Small intestine (tissue), 16 donors: ENCODE measurements at places on chromosomes 7 and 10. TPM values are rescaled to one million over a fixed set of nuclear protein-coding genes. Genes with fewer than 3 reads are reported as not detected.
A peak's percentile ranks its signal among the peaks of the same experiment; 100 is the strongest.

DNA sequence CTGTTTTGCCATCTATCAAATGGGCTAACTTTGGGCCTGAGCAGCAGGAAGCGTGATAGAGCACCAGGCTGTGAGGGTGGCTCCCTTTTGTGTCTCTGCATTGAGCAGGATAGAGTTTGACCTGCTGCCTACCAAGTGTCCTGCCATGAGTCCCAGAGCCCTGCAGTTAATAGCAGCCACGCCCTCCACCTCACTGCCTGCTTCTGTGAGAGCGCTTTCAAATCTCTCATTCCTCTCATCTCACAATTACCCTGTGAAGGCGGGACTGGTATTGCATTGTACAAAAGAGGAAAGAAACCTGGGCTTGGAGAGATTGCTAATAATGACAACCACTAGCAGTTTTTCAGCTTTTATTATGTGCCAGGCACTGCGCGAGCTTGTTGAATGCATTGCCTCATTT is 39.9 kb downstream of the UNC5B start:
- DNase-seq = peak; percentile 88

DNA sequence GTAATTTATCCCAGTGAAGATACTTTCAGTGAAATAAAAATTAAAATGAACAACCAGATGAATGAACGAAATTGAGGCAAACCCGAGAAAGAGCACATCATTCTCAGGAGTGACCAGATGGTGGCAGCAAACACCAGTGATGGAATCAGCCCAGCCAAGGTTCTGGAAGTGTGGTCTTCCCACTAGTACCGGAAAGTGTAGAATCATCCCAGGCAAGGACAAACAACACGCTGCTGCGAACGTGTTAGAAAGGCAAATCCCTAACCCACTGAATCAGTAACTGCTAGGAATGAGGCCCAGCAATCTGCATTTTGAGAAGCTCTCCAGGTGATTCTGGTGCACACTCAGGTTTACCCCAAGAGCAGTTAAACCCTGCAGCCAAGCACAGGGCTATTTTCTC is 15.5 kb upstream of the SLC18A3 start:
- peak; percentile 54 for DNase-seq

- DNase-seq = no peak
These were observed 626 bp upstream of the BMS1 start for GRCh38 chr10:42781893-42782445.

- DNase-seq = no peak
These were observed 181.6 kb upstream of the HDAC9 start for GRCh38 chr7:18313965-18314364.

DNA sequence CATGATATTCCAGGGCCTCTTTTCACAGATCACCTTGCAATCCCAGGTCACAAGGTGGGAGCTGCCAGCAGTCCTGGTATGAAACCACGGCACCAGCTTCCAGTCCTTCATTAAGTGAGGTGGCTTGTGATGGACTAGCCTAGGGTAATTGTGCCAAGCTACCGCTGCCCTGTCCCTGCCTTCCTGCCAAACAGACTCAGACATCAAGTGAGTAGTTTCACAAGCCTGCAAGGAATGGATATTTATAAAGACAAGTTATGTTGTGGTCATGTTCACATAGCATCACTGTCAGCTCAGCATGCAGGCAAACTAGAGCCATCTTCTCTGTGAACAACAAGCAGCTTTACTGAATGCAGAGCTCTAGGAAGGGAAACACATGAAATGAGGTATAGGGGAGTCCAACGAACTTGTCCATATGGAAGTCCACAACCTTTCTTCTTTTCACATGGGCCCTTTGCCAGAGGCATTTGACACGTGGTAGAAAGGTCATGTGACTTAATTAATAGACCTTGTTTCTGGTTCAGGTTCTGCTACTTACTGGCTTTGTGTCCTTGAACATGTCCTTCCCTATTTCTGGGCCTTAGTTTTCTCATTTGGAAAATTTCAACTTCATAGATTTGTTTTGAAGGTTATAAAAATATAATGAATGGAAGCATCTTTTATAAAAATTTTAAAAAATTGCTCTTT is 1061.2 kb downstream of the KCNMA1 start:
- no peak for DNase-seq

GRCh38 chr7:29989257-29989995 is at the start of gene SCRN1:
Gene SCRN1 (minus strand): TSS chr7:29989801. CDS start chr7:29969067, 20,734 bp downstream.
- DNase-seq = peak; percentile 78

DNA sequence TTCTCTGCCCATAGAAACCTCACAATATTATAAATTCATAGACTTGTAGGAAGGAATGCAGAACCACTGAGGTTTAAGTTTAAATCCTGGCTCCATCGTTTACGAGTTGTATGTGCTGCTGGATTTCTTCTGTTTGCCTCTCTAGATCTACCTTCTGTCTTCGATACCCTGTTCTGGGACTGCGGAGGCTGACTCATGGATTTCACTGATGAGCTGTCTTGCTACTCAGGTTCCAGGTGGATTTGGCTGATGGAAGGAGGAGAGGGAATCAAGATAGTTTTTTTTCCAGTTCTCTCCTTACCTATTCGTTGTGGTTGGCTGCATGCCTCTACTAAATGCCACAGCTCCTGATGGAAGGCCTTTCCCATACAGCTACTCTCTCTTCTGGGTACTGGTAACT is 375.8 kb downstream of the REEP3 start:
- no peak for DNase-seq

- peak; percentile 8 for DNase-seq
These were observed 53.4 kb downstream of the NRCAM start for GRCh38 chr7:108402865-108403264.

GRCh38 chr10:28569506-28570159 is 36.7 kb downstream of the WAC start:
- no peak for DNase-seq

DNA sequence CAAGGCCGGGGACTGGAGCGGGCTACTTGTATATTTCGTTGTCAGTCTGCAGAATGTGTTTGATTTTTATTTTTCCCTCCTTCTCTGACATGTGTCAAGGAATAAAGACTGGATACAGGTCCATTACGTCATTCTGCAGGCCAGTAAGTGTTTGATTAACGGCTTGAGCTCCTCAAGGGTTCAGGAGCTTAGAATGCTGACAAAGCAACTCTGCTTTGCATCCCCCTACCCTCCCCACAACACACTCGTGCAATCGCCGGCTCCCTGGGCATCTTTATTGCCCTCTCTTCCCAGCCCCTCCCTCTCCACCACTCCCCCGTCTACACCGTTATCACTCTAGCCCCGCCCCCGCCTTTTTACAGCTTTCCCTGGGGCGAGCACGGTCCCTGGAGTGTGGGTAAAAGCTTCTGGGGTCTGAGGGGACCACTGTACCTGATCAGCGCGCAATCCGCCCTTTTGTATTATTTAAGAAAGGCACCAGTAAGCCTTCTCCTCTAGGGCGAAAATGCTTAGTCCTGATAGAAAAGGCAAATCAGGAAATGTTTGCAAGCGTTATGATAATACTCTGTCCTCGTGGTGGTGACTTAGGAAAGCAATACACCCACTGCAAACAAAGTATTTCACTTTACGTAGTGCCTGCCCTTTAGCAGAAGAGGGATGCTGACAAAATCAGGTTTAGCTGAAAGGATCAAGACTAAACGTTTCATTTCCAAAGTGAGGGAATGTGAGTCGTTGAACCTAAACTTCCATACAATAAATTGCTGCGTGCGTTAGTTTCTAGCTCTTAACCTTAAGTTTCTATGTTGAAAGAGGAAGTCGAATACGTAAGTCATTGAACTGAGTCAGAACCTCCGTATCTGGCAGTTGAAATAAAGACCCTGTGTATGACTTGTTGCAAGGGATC is 1.4 kb upstream of the CREB5 start:
- no peak for DNase-seq

DNAJC12 gene
- polyA plus RNA-seq = 5.8 TPM

FAM237B gene
- not detected for polyA plus RNA-seq

AASS gene
- polyA plus RNA-seq = 17.0 TPM

PLPP4 gene
- polyA plus RNA-seq = not detected
